Urinary bladder (tissue), 4 donors: ENCODE measurements at places on chromosomes 3 and 15.
A peak's percentile ranks its signal among the peaks of the same experiment; 100 is the strongest.

DNA sequence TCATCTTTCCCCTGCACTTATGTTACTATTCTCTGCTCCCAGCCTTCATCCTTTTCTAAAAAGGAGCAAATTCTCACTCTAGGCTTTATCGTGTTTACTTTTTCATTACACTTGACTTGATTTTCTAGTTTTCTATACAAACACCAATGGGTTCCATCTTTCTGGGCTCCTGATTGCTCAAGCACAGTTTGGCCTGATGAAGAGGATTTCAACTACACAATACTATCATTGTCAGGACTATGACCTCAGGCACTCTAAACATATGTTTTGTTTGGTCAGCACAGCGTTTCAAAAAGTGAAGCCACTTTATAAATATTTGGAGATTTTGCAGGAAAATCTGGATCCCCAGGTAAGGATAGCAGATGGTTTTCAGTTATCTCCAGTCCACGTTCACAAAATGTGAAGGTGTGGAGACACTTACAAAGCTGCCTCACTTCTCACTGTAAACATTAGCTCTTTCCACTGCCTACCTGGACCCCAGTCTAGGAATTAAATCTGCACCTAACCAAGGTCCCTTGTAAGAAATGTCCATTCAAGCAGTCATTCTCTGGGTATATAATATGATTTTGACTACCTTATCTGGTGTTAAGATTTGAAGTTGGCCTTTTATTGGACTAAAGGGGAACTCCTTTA lies 86.2 kb downstream of the TGFBR2 start:
- DNase-seq = no peak

DNA sequence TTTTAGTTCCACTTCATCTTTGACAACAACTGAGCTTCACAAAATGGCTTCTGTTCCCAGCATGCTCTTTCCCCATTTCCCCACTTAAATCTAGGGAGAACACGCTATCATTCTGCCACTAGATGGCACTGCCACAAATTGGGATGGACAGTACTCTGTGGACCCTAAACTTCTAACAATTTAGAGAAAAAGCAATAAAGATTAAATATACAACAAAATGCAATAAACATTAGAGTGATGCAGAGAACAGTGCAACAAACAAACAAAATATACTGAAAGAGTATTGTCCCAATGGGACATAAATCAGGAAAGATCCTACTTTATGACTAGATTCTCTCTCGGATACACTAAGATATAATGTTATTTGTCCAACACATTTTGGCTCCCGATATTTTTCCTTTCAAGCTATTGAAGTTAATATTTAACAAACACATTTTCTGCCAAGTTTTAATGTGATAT lies 169.7 kb upstream of the TMCO5A start:
- DNase-seq = no peak

DNA sequence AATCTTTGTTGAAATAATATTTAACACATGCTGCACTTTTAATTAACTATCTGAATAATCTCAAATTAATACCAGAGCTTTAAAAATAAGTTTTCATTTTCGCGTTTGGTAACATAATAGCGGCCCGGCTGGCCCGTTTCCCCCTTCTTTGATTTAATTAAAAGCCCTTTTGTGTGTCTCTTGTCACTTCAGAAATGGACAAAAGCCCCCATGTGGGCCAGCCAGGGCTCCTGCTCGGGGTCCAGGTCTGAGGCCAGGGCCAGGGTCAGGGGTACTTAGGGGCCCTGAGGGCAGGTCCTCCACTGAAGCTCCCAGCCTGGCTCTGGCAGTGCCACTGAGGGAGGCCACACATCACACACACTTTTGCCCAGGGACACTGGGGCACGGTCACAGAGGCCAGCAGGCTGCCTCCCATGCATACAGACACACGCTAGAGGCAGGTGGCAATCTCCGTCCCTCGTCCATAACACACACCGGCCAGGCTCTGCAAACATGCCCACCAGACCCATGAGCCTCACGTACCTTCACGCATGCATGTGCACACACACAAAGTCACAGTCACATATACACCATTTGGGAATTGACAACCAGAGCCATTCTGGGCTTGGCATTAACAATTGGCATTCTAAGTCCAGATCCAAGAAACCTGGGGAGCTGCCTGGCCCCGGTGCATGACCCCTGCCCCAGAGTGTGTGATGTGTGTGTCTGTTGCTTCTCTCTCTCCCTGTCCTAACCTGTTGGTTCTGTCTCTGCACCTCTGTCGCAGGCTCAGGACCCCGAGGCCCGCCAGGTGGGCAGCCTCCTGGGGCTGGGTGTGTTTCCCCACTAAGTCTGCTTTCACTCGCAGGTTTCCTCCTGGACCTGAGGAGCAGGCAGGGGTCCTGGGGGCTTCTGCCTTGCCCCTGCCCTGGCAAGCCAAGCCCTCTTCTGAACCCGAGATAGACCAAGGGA lies 38.5 kb downstream of the DNAJB8 start:
- DNase-seq = no peak

GRCh38 chr15:90387534-90388461 lies at the start of gene IQGAP1:
IQGAP1 (plus strand) TSS chr15:90388242; CDS start chr15:90388342, 100 bp downstream.
- peak; percentile 87 for DNase-seq

DNA sequence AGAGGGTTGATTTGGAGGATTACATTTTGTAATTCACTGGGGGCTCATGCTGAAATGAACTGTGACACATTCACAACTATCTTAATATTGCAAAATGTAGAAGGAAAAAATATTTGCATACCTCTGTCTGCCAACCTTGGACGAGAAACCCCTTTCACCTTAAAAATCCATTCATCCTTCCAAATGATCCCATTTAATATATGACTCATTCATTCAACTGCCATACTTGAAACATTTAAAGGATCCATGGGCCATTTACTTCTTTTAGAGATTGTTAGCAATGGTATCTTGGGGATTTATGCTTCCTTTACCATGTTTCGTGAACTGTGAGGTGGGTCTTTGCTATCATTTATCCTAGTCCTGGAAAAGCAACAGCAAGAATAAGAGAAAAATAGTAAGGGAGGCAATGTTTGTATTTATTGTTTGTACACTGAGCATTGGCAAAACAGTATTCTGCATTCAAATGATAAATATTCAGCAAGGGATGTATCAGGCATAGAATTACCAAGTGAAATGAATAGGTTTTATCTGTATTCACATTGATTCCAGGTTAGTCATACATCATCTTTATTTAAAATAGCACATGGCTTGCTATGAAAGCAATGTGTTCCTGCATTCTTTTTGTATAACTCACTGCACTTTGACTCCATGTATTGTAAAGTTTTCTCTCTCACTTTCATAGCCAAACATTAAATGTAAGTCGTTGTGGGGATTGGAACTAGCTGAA lies 378.1 kb downstream of the NSUN3 start:
- no peak for DNase-seq

DNA sequence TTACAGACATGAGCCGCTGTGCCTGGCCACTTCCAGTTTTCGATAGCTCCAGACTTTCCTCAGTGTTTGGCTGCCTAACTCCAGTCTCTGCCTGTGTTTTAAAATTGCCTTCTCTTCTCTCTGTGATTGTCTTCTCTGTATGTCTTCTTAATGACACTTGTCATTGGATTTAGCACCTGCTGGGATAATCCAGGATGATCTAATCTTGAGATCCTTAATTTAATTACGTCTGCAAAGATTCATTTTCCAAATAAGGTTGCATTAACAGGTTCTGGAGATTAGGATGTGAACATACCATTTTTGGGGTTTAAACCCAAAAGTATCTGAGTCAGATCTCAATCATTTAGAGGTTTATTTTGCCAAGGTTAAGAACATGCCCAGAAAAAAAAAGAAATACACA lies 222.2 kb upstream of the PDZRN3 start:
- no peak for DNase-seq

- DNase-seq = no peak
Observed at GRCh38 chr3:133494469-133494868, 79.0 kb upstream of the CDV3 start.

GRCh38 chr3:106126067-106126845 lies 257.4 kb upstream of the CBLB start:
- peak; percentile 11 for DNase-seq

GRCh38 chr15:77180757-77181156 lies 109.8 kb upstream of the TSPAN3 start:
- no peak for DNase-seq

DNA sequence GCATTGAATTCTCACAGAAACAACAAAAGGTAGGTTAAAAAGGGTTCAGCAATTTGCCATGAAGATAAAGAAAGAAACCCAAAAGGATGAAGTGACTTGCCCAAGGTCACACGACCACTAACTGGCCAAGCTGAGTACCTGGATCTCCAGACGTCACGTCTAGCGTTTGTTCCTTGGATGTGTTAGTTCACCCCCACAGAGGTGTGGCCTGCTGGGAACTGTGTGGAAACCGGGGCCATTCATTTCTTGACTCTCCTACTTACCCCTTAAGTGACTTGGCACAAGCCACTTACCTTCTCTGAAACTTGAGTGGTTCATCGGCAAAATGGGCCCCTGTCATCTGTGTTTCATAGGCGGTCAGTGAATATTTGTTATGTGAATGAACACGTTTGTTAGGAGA lies 244.3 kb upstream of the SLCO3A1 start:
- no peak for DNase-seq

GRCh38 chr3:7322957-7323669 lies 462.2 kb downstream of the GRM7 start:
- no peak for DNase-seq

- DNase-seq = no peak
Observed at GRCh38 chr3:100009276-100010086, 104.8 kb downstream of the FILIP1L start.

DNA sequence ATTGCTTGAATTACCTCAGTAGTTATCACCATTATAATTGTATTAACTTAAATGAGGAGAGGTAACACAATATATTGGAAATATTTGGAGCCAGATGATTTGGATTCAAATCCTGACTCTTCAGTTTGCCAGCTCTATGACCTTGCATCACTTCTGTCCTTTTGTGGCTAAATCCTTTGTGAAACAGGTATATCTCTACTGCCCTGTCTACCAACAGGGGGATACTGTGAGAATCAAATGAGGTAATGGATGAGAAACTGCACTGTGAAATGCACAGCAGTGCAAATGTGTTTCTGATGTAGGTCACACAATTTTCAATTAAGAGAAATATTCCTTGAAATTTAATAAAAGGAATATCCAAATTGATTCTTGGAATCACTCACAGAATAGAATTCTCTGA lies 58.8 kb downstream of the CCDC54 start:
- no peak for DNase-seq

GRCh38 chr3:194293546-194294198 lies 57.5 kb downstream of the CPN2 start:
- no peak for DNase-seq
